Fibroblast of the aortic adventitia (primary cell): ENCODE measurements at places on chromosomes 13 and 19. TPM values are rescaled to one million over a fixed set of nuclear protein-coding genes. Genes with fewer than 3 reads are reported as not detected.

TEX26 gene
- total RNA-seq = not detected in 2 replicates

- no peak for DNase-seq
Observed at GRCh38 chr19:10052602-10053360, 33.3 kb upstream of the SHFL start.

DNA sequence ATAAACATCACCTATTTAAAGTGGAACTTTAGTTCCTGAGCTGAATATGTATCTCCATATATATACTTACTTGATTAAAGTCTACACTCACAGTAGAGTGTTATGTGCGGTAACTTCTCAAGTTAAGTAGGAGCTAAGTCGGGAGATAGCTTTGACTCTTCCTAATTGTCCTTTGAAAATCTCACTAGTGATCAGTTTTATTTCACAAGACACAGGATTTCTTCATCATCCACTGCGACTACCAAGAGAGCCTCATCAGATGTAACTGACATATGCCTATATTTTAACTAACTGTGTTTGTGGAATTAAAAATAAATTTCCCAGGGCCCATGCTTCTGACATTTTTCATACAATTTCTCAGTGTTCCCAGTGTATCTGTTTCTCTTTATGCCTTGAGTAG, 1664.0 kb downstream of the EFNB2 start:
- no peak for DNase-seq

GRCh38 chr13:112704308-112705145, 14.7 kb downstream of the ATP11A start:
- DNase-seq = no peak

CEACAM19 gene
- 1.3 and 2.5 TPM in 2 replicates for total RNA-seq

GRCh38 chr13:43331672-43332071, 308.3 kb downstream of the DNAJC15 start:
- DNase-seq = peak; percentile 60

DNA sequence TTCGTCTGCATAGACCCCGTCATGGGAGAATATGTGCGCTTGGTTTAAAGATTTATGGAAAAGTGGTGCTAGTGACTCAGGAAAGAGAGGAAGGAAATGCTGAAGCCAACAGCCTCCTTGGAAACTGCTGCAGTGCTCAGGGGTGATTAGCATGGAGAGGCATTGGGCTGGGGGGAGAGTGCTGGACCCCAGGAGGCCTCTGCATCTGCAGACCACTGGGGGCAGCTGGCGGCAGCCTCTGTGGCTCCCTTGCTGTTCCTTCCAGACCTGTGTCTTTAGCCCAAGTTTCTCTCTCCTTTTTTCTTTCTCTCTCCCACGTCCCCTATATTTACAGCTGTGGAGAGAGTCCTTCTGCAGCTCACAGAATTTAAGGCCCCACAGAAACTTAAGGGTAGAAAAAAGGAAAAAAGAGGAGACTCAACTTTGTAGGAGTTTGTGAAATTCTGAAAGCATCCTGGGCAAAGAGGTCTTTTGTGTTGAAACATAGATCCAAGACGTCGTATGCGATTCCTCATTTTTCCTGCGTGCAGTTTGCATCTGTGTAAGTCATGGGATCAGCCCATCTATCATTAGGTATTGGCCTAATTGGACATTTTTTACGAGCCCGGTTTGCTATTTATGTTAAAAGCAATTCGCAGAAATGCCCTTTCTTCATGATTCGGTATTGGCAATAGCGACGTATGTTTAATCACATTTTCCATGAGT, 116.2 kb upstream of the ZNF536 start:
- DNase-seq = no peak

IL12RB1 gene
- total RNA-seq = not detected in 2 replicates

- DNase-seq = no peak
Observed at GRCh38 chr19:28217022-28217421, 995.9 kb downstream of the UQCRFS1 start.

GPC6 gene
- total RNA-seq = 76.9 and 92.6 TPM in 2 replicates

GRCh38 chr13:98961503-98962105, 16.3 kb downstream of the DOCK9 start:
- DNase-seq = no peak

DNA sequence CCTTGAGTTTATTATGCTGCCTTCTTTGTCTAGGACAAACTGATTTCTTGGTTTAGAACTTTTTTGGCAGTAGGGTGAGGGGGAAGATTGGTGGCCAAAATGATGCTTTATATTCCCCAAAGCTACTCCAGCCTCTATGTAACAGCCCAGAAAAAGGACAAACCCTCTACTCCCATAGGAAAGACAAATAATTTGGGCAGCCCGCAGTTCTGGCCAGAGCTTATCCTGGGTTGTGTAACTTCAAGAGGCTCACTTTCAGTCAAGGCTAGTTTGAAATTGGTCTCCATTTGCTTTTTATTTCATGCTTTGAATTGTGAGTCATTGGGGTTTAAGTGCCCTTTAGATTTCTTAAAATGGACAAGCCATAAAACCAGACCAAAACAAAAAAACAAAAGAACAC, 142.3 kb downstream of the OLFM4 start:
- no peak for DNase-seq

DNA sequence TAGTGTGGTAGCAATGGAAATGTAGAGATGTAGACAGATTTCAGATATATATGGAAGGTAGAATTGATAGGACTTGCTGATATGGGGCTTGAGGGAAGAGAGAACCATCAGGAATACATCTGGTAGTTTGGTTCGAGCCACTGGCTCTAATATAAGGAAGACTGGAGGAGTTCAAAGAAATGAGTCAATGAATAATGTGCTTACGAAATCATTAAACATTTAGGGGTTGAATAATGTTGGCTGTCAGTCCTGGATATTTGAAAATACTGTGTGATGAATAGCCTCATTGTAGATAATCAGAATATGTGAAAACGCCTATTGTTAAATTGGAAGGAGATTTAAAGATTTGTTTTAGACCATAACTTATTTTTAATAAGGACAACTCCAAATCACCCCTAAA, 21.6 kb downstream of the SGCG start:
- no peak for DNase-seq

DNA sequence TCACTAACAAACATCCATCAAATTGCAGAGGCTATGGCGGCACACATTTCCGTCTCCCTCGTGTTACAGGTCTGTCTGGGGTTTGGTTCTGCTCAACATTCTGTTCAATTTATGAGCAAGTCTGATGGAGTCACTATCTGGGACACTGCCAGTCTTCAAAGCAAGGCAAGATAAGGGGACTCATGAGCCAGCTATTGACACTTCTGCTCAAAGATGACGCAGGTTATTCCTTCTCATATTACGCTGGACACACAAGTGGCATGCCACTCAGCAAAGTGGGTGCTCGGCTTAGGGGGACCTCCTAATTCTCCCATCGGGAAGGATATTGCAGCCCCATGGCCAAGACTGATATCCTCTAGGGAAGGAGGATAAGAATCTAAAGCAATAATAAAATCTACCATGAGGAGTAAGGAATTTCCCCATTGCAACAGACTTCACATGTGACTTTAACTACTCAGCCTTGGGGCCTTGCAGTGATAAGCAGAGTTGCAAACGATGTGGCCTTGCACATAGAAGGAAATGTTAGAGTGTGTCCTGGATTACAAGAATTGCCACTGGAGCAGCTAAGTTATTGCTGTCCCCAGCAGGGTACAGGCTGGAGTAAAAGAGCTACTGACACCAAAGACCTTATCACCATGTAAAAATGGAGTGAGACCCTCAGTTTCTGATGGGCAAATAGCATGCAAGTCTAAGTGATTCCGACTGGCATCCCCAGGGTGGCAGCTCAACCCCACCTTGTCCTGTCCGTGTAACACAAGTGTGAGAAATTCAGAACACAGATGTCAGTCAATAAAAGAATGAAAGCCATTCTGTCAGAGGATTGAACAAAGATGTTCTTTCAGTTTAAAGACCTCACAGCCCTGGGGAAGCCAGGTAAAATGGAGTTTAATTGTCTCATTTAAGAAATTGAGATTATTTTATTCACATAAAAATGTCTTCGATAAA, 306.1 kb downstream of the IRS2 start:
- DNase-seq = peak; percentile 37

GRCh38 chr19:45099467-45100191, 6.7 kb downstream of the PPP1R37 start:
- no peak for DNase-seq

GIPR gene
- total RNA-seq = 0.57 TPM in 1 of 2 replicates, not detected in the other
